ENCODE measurements at places on chromosomes 11 and 22.
A peak's percentile ranks its signal among the peaks of the same experiment; 100 is the strongest.

DNA sequence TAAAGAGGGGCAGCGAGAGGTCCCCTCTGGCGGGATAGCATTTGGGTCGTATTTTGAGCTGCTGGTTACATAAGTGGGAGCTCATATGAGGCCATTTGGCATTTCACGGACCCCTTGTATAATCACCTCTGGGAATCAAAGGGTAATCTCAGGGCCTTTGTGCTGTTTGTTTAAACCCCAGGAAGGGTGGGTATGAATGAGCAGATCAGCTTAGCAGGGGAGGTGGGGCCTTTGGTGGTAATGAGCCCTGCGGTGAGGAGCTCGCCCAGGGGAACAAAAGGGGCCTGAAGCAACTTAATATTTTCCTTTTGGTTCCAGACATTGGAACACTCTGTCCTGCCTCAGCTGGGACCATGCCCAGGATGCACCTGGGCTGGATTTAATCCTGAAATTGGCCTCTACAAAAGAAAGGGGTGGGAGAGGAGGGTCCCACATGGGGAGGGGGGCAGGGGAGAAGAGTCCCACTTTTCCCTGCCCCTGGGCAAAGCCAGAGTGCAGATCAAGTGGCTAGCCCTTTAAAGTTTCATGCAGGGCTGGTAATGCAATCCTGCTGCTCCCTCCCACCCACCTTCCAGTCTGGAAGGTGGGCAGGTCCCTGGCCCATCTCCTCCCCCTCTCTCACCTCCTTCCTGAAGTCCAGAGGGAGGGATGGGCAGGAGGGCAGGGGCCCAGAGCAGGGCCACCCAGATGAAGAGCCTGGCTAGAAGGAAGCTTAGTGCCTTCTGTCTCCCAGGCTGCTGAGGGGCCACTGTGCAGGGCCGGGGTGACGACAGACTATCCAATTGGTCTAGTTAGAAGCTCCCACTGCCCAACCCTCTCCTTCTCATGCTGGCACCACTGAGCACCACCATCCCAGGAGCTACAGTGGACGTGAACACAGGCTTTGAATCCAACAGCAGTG lies 10.5 kb downstream of the TSKU start:
- peak; percentile 80 for DNase-seq

DNA sequence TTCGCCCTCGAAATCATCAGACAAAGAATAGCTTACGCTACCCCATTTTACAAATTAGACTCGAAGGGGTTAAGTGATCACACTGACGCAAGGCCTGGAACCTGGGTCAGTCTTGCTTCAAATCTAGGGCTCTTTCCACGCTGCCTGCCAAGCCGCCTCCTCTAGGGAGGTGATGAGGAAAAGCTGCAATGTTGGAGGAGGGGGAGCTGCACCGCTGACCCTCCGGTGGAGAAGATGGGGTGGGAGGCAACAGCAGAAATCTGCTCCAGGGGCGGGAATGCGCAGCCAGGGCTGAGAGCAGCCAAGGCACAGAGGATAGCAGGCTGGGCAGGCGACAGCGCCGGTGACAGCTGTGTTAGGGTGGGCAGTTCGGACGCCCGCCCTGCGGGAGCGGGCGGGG lies 595 bp downstream of the SYVN1 start:
- no peak for DNase-seq

- peak; percentile 51 for DNase-seq
Observed at GRCh38 chr11:78380615-78381051, 37.0 kb downstream of the GAB2 start.

GRCh38 chr11:27233654-27234042 lies 129.4 kb downstream of the CCDC34 start:
- DNase-seq, result no peak

GRCh38 chr22:40324468-40325305 lies 21.6 kb upstream of the ADSL start:
- DNase-seq, result no peak

GRCh38 chr11:86497310-86497709 lies 122.6 kb downstream of the CCDC81 start:
- DNase-seq, result no peak

- no peak for DNase-seq
Observed at GRCh38 chr11:133166662-133167061, 365.6 kb downstream of the OPCML start.

DNA sequence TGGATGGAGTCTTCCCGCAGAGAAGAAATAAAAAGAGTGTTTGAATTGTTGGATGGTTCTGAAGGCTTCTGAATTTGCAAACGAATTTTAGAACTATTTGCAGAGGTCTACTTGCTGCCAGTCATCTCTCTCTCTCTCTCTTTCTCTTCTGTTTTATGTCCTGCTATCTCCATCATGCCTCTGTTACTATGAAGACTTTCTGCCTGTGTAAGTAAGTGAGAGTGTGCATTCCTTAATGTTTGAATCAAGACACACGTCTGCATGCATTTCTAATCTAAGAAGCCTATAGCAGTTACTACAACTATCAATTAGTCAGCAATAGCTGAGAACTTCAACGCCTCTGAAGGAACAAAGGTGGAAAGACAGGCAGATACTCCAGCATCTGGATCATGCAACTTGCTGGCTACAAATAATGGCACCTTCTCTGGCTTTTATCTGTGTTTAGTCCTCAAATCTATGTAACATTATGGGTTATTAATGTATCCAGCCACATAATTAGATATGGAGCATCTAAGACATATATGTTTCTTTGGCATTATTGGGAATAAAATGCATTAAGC lies 191.5 kb upstream of the BLID start:
- DNase-seq, result no peak

- DNase-seq, result no peak
Observed at GRCh38 chr11:7115780-7116179, 27.0 kb downstream of the RBMXL2 start.

DNA sequence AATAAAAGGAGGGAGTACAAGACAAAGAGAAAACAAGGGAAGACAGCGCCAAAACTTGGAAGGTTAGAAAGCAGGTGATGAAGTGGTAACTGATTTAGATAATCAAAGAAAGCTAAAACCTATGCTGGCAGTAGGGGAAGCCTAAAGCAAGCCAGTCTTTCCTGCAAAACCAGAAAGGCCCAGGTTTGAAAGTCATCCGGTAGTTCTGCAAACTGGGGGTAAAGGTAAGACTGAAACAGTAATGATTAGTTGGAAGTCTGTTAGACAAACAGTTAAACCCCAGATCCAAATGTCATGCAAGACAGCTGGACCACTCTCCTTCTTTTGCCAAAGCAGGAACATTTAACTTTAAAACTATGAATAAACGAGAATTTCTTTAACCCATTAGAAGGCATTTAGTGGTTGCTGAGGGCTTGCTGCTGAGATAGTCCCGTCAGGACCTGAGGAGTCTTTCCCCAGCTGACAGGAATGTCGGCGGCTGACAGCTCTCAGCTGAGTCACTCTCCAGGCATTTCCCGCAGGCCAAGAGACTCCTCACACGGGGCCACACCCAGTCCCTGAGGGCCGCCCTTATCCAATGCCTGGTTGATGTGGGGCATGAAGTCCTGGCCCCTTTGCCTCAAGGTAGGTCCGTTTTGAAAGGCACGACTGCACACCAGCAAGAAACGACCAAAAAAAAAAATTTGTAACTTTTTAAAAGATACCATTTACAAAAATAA lies 36.3 kb upstream of the CFAP300 start:
- peak; percentile 66 for DNase-seq

GRCh38 chr11:40306938-40307548 lies 1152.4 kb downstream of the LRRC4C start:
- peak; percentile 65 for DNase-seq

DNA sequence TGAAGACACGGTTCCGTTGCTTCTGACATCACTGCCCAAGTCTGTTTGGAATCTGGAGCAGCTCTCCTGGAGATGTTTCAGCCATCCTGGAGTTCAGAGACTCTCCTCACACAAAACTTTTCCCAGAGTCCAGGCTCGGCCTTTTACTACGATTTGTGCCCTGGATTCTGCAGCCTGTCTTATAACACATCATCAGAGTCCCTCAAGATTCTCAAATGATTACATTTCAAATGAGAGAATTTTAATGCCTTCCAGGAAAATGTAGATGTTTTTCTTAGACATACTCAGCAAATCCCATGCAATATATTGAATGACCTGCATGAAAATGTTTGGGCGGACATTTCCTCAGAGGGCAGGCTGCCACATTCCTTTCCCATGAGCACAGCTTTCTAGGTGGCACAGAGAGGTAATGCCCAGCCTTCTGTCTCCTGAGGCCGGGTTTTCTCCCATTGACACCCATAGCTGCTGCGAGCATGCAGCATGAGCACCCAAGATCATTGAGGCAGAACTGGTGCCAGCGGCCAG lies 129.1 kb downstream of the SNX19 start:
- no peak for DNase-seq

GRCh38 chr22:38062791-38063190 lies 5.6 kb downstream of the PICK1 start:
- DNase-seq, result no peak

DNA sequence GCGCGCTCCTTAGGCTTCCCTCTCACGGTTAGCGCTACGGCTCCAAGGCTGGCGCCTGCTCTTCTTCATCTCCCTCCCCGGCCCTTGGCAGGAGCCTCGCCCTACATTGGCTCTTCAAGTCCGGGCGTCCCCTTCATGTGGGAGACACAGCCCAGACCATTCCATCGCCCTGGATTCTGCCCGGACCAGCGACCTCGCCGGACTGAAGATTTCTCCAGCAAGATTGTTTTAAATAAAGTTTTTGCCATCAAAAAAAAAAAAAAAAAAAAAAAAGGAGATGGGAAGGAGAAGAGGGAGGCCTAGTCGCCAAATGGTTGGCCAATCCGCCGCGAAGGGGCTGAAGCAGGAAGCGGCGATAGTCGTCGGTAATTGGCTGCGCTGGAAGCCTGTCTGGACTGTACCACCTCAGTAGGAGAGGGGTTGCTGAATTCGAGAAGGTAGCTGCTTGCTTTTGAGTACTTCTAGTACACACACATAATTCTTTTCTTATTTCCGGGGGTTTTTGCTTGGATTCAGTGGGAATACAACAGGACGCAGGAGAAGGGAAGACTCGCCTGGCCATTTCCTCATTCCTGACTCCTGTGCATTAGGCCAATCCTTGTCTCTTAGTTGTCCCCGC lies 688 bp upstream of the ZDHHC5 start:
- peak; percentile 99 for DNase-seq

GRCh38 chr22:48869161-48869560 lies 958.5 kb downstream of the BRD1 start:
- no peak for DNase-seq

DNA sequence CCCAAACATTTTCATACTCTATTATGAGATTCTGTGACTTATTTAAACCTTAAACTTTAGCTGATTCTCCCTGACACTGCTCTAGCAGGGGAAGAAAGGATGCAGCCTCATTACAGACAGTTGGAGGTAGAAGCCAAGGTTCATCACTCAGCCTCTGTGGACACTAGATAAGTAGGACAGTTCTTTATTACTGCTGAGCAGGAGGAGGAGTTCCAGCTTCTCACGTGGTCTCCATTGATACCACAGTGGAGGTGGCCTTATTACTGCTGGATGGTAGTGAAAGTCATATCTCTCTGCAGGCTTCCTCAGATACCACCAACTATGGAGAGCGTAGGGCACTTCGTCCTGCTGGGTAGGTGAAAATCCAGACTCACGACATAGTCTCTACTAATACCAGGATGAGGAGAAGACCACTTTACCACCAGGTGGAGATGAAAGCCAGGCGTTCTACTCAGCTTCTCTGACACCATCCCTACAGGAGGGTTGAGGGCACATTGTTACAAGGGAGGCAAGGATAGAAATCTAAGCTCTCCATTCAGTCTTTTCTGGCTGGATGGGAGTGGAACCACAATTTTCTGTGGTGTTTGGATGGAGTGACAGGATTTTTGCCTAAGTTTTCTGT lies 13.1 kb upstream of the ANGPTL5 start:
- no peak for DNase-seq

DNA sequence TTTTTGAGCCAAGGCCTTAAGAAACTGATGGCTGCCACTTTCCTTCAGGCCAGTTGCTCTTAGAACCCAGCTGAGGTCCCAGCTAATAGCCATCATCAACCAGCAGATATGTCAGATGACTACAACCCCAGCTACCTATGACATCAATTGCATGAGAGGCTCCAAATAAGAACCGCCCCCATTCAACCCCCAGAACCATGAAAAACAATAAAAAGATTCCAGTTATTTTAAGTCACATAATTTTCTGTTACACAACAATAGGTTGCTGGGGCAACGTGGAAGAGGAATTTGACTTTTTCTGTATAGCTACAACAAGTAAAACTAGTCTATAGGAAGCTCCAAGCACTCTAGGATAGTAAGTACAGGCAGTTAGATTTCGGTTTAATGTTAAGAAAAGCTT lies 216.3 kb upstream of the MTNR1B start:
- DNase-seq, result no peak

DNA sequence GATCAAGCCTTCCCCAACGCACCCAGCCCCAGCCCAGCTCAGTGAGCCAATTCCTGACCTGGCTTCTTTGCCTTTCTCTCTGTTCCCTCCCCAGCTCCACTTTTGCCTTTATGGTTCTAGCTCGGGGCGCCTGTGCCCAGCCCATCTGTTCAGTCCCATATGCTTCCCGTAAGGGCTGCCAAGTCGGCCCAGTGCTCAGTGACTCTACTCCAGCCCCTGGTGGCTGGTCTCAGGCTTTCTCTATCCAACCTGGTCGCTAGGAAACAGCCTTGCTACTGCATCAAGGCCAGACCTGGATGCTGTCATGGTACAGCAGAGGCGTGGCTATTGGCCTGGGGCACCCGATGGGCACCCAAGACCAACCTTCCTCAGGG lies 178.0 kb downstream of the DSCAML1 start:
- peak; percentile 58 for DNase-seq

DNA sequence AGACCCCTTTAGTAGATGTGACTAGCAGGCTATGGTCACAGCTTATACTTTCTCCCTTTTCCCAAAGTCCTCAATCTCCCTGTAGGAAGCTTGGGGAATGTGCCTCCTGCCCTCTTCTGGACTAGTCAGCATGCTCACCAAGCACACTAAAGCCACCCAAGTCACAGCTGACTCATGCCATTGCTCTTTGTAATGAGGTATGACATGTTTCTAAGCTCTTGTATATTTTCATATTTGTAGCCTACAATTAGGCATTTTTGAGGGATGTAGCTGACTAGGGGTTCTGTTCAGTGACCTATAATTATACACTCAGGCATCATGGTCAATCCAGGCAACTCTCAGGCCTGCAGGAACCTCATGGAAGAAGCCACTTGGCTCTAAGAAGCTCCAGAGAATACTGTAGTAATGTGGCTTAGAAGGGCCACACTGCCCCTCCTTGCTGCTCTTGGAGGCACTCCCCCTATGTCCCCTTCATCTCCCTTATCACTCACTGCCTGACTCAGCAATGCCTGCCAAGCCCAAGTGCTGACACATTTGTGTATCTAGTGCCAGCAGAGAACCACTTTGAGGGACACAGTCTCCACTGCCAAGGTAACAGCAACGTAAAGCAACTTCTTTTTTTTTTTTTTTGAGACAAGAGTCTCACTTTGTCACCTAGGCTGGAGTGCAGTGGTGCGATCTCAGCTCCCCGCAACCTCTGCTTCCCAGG lies 86.2 kb downstream of the RPL27A start:
- no peak for DNase-seq

Data from neural progenitor cell (in vitro differentiated cells).